ENCODE measurements at places on chromosomes 2 and 18.

DNA sequence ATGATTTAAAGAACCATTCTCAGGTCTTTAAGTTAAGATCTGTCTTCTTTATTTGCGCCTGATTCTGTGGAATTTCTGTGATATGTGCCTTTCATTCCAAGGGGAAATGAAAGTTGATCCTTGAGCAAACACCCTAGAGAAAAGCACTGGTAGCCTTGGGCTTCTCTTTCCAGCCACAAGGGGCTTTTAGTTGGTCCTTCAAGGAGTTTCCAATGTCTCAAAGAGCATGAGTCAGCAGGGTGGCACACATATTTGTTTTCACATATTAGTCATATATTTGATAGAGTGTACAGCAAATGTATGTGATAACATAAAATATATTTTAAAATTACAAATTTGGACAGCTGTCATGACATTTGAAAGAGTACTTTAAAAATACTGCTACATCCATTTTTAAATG, 339.5 kb downstream of the TXNL1 start:
- DNase-seq: no peak

GRCh38 chr2:2904721-2905350, 472.8 kb downstream of the EIPR1 start:
- no peak for DNase-seq

GRCh38 chr2:212357606-212358005, 181.0 kb downstream of the ERBB4 start:
- no peak for DNase-seq

GRCh38 chr2:31888550-31888949, 122.3 kb downstream of the MEMO1 start:
- DNase-seq: no peak

- peak; percentile 86 for DNase-seq
Observed at GRCh38 chr18:39685303-39685902, 2119.8 kb upstream of the CELF4 start.

DNA sequence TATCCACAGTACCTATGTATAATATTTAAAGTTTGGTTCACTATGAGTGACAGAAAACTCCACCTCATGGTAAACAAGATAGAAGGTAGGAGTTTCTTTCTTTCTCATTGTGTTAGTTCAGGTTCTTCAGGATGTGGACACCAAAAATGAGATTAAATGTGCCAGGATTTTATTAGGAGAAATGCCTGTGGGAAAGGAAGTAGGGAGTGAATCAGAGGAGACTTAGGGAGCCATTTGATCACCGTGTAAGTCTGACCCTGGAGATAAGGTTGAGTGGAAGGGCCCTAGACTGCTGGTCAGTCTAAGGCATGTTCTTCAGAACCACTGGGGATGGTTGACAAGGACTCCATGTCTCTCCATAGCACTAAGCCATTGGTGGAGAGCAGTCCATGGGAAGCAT, 8.1 kb downstream of the AOX1 start:
- DNase-seq: no peak

- DNase-seq: no peak
Observed at GRCh38 chr2:220198896-220199295, 571.5 kb downstream of the SLC4A3 start.

DNA sequence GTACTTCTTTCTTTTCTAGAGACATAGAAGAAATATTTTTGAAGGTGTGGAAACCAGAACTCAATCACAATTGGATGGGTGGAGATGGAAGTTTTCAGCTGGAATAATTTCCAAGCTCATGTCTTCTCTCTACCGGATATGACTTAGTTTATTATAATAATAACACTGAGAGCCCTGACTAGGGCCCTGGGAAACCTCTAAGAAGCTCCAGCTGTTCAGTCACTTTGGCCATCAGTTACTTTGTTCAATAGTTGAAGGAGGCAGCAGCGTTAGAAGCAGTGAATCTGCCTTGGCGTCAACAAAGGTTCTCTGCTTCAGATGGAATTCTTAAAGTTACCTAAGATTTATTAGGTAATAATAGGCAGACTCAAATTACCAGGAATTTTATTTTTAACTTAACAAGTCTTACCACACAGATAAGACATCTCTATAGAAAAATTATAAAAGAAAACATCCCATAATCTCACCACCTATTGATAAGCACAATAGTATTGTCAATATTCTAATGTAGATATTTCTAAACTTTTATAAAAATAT, 293.8 kb upstream of the CHAC2 start:
- no peak for DNase-seq

DNA sequence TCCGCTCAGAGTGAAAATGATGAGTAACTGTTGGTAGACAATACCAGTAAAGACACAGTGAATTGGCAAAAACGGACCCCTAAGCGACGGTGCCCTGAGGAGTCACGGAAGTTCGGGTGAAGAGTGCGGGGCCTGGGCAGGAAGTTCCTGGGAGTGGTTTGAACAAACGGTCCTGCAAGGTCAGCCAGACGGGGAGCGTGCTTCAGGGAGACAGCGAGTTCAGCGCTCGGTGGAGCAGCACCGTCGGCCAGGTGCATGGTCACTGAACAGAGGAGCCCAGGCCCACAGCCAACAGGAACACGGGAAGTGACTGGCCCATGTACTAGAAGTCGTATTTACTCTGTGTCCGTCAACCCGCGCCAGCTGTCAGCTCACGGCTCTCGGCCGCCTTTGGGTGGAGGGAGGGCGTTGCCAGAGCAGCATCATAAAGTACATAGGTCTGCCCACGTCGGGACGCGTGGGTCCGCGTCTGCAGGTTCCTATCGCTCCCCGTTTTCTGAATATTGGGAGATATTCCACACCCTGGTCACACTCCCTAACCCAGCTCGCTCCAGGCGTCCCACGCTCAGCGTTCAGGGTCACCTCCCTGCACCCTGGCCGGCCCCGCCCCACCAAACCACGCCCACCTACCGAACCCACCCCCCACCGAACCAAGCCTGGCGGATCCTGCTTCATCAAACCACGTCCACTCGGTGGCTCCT, 75.6 kb upstream of the UXS1 start:
- DNase-seq: no peak

DNA sequence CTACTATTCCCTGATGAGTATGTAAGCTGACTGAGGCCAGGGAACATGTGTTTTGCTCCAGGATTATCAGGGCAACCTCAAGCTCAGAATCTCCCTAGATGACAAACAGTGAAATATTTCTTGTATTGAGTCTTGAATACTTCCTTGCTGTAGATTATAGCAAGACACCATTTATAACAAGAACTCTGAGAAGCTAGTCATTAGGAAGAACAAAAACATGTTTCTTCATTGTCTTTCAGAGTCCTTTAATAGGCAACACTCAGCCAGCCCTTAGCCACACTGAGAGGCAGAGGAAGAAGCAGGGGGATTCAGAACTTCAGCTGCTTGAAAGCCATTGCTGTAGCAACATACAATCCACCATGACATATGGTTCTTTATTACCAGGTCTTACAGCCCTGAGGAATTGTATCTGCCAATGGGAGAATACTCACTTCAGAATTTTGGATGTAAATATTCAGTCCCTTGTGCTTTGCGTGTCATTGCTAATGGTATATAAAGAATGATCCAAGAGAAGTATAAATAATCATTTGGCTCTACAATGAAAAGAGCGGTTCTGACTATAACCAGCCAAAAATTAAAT, 117.5 kb upstream of the NCKAP5 start:
- DNase-seq: no peak

DNA sequence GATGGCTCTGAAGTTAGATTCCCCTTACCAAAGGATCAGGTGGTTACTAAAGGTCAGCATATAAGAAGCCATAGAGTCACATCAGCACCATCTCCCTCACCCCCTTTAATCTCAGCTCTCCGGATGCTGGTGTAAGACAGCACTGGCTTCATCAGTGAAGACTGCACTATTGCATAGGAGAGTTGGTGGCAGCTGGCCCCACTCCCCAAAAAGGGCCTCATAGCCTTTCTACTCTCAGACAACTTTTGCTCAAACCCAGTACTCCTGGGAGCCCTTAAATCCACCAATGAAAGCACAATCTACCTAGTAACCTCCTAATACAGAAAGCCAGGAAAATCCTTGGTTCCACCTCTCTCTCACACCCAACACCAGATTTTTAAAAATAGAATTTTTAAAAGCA, 6.9 kb upstream of the DIPK1C start:
- DNase-seq: no peak

- peak; percentile 57 for DNase-seq
Observed at GRCh38 chr2:31886700-31887099, 124.1 kb downstream of the MEMO1 start.

DNA sequence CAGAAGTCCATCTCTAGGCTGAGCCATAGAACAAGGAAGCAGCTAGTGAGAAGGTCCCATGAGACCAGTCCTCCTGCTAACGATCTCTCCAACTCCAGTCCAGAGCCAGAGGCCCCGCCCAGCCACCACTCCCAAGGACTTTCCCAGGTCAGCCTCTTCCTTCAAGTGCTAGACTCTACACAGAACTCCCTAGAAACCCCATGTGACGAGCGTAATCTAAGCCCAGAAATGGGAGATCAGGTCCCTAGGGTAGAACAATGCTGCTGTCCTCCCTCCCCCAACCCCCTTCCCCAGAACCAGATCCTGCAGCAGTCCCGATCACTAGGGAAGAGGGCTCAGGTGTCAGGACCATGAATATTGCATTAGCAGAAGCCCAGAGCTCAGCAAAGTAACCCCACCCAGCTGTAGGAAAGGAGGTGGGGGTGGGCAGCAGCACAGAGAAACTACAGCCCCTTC, 6.9 kb downstream of the DCTN1 start:
- DNase-seq: peak; percentile 14

GRCh38 chr2:119136093-119136492, 22.5 kb downstream of the C1QL2 start:
- no peak for DNase-seq

DNA sequence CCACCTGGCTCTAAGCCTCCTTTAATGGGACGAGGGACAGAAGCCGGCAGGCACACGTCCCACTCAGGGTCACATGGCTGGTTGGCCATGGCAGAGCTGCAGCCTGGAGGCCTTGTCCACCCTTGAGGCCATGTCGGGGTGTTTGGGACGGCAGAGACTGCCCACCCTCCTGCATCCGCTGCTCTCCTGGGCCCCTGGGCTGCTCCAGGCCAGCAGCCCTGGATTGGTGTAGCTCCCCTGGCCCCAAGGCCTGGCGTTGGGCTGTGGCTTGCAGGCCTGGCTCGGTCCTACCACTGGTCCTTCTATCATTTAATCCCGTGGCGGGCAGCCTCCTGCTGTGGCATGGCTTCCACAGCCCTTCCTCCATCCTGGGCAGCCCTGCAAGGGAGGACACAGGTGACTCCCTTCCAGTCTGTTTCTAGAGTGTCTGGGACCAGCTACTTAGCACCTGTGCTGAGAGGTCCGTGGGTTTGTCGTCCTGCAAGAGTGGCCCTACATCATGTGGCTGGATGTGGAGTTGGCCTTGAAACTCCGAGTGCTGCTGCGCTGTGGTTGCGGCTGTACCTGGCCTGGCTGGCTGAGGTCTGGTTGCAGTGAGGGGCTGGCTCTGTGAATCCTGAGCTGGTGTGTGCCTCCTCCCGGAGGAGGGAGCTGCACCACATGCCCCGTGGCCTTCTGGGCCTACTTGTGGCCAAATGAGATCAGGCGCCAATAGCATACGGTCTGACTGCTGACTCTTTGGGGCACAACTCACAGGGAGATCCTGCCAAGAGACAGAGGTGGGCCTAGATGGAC, 67.3 kb downstream of the SH3RF3 start:
- DNase-seq: no peak

GRCh38 chr18:23059541-23060465, 75.5 kb upstream of the CABLES1 start:
- DNase-seq: no peak

GRCh38 chr18:3179430-3180089, 40.2 kb downstream of the MYOM1 start:
- peak; percentile 13 for DNase-seq

GRCh38 chr18:57807336-57808117, 4.4 kb upstream of the ATP8B1 start:
- DNase-seq: no peak

GRCh38 chr2:68372485-68372884, 7.4 kb downstream of the PLEK start:
- no peak for DNase-seq

GRCh38 chr18:22510697-22511096, 93.0 kb upstream of the CTAGE1 start:
- no peak for DNase-seq

DNA sequence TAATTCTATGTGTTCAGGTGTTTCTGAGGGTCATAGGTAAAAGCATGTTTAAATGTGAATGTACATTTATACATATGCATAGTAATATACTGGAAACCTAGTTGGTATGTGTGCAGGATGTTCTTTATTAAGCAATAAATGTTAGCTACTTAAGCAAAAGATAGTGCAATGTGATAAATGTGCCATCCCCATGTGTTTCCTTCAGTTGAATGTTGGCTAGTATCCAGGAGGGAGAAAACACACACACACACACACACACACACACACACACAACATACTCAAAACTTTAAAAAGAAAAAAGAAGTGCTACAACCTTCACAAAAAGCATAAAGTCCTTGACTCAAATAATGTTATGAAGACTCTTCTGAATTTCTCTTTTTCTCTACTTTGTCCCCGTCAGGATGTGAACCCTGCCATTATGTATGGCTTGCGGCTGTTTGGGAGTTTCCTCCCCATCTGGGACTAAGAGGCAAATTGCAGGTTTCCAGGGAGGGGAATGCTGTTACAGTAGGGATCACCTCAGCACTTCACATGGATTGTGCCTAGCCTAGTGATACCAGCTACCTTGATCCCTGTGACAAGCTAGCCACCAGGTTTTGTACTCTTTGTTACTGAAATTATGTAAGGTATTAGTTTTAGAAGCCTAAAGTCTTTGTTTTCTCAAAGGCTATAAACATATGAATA, 82.6 kb downstream of the IKZF2 start:
- DNase-seq: no peak

- no peak for DNase-seq
Observed at GRCh38 chr2:222915092-222915957, 54.5 kb downstream of the ACSL3 start.

GRCh38 chr2:240997856-240998705, at the start of gene SNED1:
TSS of gene SNED1 (plus strand) at chr2:240998618. CDS start at chr2:240998838, 220 bp downstream.
- DNase-seq: peak; percentile 95

GRCh38 chr2:124753842-124754241, 728.8 kb downstream of the CNTNAP5 start:
- DNase-seq: no peak

GRCh38 chr2:19230626-19231025, 127.8 kb downstream of the OSR1 start:
- no peak for DNase-seq

GRCh38 chr2:15348045-15348444, 213.1 kb downstream of the NBAS start:
- peak; percentile 3 for DNase-seq

DNA sequence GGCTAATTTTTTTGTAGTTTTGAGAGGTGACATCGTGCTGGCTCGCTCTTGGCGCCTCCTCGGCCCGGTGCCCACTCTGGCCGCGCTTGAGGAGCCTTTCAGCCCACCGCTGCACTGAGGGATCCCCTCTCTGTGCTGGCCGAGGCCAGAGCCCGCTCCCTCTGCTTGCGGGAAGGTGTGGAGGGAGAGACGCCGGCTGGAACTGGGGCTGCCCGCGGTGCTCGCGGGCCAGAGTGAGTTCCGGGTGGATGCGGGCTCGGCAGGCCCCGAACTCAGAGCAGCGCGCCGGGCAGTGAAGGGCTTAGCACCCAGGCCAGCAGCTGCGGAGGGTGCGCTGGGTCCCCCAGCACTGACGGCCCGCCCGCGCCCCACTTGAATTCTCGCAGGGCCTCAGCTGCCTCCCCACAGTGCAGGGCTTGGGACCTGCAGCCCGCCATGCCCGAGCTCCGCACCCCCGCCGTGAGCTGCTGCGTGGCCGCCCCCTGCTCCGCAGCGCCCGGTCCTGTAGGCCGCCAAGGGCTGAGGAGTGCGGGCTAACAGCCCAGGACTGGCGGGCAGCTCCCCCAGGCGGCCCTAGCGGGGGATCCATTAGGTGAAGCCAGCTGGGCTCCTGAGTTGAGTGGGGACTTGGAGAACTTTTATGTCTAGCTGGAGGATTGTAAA, 113.2 kb upstream of the ZSWIM2 start:
- DNase-seq: no peak
